ENCODE measurements at places on chromosomes 5 and 9.

DNA sequence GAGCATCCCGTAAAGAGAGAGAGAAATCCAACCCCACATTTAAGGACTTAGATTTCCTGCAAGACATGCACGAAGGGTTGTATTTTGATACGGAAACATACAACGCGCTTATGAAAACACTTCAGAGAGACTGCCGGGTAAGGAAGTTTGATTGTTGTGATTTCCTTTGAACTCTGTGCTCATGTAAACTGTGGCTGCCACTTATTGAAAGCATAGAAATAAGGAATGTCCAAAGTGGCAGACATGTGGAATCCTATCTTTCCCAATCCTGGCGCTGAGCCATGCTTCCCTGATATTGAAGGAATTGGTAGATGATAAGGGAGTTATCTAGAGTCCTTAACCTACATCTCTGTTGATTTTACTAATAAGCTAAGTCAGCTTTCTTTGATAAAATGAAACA is 119.4 kb downstream of the PRKACG start:
- no peak for DNase-seq

DNA sequence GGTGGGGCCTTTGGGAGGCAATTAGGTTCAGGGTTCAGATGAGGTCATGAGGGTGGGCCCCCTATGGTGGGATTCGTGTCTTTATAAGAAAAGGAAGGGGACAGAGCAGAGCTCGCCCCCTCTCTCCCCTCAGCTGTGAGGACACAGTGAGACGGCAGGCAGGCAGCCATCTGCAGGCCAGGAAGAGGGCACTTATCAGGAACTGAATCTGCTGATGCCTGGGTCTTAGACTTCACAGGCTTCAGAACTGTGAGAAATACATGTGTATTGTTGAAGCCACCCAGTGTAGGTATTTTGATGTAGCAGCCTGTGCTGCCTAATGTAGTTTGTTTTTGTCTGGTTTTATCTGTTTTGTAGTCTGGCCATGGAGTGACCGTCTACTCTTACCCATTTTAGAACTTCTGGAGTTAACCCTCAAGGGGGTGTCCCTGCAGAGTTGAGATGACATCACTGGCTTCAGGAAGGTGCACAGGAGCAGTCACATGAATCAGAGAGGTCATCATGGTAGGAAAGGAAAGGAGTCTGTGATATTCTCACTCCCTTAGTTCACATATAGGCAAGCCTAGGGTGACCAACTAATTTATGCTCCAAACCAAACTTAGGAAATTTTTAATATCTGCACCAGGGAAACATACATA is 71.0 kb downstream of the LRRC70 start:
- DNase-seq: no peak

GRCh38 chr9:7402334-7403027 is 397.1 kb downstream of the DMAC1 start:
- DNase-seq: no peak

- no peak for DNase-seq
Observed at GRCh38 chr9:90469435-90469834, 173.2 kb downstream of the DIRAS2 start.

DNA sequence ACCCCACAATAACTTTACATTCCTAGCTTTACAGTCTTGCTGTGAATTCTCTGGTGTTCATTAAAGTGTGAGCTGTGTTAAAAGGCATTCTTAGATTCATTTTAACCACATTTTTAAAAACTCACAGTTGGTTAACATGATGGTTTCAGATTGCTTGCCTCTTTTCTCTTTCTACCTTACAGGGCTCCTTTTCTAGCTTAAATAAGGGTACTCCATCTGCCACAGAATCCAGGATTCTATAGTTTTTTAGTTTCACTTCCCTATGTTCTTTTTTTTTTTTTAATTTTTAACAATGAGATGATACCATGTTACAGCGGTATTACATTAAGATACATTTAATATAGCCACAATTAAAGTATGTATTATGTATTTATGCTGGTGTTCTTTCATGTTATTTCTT is 3.9 kb upstream of the FBXO4 start:
- DNase-seq: no peak

DNA sequence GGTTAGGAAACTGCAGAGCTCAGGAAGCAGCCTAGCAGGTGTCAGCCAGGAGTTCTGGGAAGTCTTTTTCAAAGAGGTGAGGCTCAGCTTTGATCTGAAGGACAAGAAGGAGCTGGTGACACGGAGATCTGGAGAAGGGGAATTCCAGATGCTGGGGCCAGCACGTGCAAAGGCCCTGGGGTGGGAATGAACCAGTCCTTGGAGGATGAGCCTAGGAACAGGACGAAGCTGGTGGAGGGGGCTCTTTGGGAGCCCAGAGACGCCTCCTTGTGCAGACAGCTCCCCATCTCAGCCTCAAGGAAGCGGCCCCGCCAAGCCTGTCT is 15.2 kb upstream of the RNU6ATAC start:
- no peak for DNase-seq

- DNase-seq: no peak
Observed at GRCh38 chr5:62007457-62007856, 298.5 kb upstream of the KIF2A start.
